ENCODE measurements at places on chromosomes 5 and 9. TPM values are rescaled to one million over a fixed set of nuclear protein-coding genes. Genes with fewer than 3 reads are reported as not detected.

The SPINK13 gene
- total RNA-seq, result not detected

The SEMA5A gene
- 0.62 TPM for total RNA-seq

The RNF208 gene
- 10.1 TPM for total RNA-seq

The RNF180 gene
- total RNA-seq, result 0.53 TPM

The SV2C gene
- total RNA-seq, result 0.32 TPM

The PCDHAC1 gene
- not detected for total RNA-seq

The OR13J1 gene
- not detected for total RNA-seq

The CYLC2 gene
- not detected for total RNA-seq

The LCN15 gene
- not detected for total RNA-seq

The INSL4 gene
- total RNA-seq, result not detected

The OTP gene
- total RNA-seq, result not detected

The PCDHGA3 gene
- total RNA-seq, result 0.11 TPM

The BARHL1 gene
- total RNA-seq, result not detected

The IFNA13 gene
- not detected for total RNA-seq

The LYRM7 gene
- 14.0 TPM for total RNA-seq

The BRINP1 gene
- total RNA-seq, result not detected

The UNC5A gene
- total RNA-seq, result not detected

The CCDC183 gene
- total RNA-seq, result not detected

The TEK gene
- not detected for total RNA-seq

The GMCL2 gene
- total RNA-seq, result not detected

The ABCA1 gene
- total RNA-seq, result not detected

The MTAP gene
- 79.9 TPM for total RNA-seq

The CDH12 gene
- not detected for total RNA-seq

The RANBP3L gene
- total RNA-seq, result not detected

The PPP3R2 gene
- total RNA-seq, result not detected

The EQTN gene
- not detected for total RNA-seq

The CCDC187 gene
- total RNA-seq, result 0.02 TPM

Data from activated T-helper 2 cell treated with anti-CD3 and anti-CD28 coated beads, Interferon-gamma antibody, Interleukin-2, Interleukin-4, amounts not matched to agents 10 μg/mL and 5 μg/mL and 100 μg/mL, durations not matched to agents 14 hours and 24 hours and 36 hours (primary cell).